ENCODE measurements at places on chromosomes 1 and 21. TPM values are rescaled to one million over a fixed set of nuclear protein-coding genes. Genes with fewer than 3 reads are reported as not detected.

- no peak for DNase-seq
Observed at GRCh38 chr1:45647248-45648021, 23.6 kb upstream of the CCDC17 start.

- DNase-seq: no peak
Observed at GRCh38 chr1:16371725-16372124, 4.7 kb downstream of the SZRD1 start.

DNA sequence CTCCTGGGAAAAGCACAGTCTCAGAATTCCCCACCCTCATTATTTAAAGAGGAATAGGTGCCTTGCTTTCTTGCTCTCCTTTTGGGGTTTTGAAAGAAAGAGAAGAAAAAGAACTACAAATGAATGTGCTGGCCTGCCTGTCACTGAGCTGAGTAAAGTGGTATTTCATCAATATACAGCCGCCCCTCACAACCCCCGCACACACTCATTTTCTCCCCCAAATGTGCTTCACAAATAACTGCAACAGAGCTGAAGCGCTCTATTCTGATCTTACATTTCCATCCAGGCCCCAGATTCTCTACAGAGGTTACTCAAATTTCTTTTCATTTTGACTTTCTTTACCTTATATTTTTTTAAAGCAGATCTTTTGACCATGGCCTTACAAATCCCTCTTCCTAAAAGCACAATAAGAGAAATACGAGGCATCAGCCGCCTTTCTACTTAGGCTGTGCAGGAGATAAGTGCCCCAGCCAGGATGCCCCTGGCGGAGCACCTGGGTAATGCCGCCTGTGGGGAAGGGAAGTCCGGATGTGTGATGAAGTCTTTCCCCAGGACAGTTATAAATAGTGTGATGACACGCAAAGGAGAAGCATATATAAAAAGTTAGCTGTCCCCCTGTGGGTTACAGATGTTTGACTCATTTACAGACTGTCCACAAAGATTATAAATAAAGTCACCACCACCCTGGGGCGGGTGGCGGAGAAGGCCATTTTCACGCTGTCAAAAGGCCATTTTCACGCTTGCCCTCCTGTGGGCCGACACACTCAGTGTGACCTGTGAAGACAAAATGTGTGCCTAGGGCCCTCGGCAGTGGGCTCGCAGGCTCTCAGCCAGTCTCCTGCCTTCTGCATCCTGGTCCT lies 6.5 kb downstream of the KCNN3 start:
- no peak for DNase-seq

DNA sequence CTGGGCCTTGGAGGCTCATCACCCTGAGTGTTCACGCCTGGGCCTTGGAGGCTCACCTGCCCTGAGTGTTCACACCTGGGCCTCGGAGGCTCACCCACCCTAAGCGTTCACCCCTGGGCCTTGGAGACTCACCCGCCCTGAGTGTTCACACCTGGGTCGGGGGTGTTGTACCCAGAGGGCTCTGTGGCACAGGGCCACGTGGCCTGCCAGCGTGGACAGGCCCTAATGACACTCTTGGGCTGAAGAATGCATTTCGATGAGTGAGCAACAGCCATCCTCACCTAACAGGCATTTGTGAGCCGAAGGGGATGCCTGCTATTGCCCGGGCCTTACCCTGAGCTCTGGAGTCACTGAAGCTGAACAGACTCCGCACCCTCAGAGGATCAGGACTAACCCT lies 17.5 kb downstream of the SLC19A1 start:
- DNase-seq: no peak

FCRLB gene
- not detected for total RNA-seq

APCS gene
- not detected for total RNA-seq
